CD4-positive, alpha-beta T cell treated with Interleukin-4 for 4 hours (primary cell): ENCODE measurements at places on chromosomes 13 and 19.

DNA sequence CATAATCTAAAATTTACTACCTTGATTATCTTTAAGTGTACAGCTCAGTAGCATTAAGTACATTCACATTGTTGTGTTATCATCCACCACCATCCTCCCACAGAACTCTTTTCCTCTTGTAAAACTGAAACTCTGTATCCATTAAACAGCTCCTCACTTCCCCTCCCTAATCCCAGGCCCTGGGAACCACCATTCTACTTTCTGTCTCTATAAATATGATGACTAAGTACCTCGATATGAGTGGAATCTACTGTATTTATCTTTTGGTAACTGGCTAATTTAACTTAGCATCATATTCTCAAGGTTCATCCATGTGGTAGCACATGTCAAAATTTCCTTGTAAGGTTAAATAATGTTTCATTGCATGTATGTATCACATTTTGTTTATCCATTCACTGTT, 49.0 kb upstream of the POMP start:
- DNase-seq: no peak

DNA sequence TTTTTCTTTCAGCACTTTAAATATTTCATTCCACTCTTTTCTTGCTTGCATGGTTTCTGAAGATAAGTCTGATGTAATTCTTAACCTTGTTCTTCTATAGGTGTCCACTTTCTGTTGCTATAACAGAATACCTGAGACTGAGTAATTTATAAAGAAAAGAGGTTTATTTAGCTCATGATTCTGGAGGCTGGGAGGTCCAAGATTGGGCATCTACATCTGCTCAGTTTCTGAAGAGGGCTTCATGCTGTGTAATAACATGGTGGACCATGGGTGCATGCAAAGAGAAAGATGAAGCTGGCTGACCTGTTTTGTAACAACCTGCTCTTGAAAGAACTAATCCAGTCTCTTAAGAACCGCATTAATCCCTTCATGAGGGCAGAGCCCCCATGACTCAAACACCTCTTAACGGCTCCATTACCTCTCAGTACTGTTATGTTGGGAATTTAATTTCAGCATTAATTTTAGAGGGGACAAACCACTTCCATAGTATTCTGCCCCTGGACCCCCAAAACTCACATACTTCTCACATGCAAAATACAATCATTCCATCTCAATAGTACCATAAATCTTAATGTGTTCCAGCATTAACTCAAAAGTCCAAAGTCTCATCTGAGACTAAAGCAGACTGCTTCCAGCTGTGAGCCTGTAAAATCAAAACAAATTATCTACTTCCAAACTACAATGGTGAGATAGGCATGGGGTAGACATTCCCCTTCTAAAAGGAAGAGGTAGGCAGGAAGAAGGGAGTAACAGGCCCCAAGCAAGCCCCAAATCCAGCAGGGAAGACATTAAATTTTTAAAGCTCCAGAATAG, 9.6 kb upstream of the FGF9 start:
- no peak for DNase-seq

DNA sequence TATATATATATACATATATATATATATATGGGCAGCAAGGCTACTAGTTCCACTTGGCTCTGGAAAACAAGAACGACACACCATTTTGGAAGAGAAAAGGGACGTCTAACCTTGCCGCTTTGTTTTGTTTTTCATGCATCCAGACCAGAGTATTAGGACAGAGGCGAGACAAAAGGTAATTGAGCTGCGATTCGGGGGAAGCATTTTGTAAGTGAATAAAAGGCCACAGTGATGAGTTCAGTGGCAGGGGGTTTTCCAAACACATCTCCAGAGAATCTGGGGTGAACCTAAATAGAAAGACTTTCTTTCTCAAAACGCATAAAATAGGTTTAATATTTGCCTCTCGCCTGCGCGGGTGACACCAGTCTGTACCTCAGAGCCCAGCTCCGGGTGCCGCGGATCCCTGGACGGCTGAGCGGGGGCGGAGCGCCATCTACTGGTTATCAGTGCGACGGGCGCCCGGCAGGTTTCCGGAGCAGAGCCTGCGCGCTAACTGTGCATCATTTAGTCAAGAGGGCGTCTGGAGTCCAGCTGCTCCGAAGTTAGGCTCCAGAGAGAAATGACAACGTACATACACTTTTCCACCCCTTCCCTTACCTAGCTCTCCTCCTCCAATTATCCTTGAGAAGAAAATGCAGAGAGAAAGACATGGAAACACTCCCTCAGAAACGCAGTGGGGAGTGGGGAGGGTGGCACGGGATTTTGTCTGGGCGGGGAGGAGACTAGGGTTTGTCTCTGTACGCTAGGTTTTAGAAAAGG, 262.3 kb downstream of the TBC1D4 start:
- peak; percentile 75 for DNase-seq

DNA sequence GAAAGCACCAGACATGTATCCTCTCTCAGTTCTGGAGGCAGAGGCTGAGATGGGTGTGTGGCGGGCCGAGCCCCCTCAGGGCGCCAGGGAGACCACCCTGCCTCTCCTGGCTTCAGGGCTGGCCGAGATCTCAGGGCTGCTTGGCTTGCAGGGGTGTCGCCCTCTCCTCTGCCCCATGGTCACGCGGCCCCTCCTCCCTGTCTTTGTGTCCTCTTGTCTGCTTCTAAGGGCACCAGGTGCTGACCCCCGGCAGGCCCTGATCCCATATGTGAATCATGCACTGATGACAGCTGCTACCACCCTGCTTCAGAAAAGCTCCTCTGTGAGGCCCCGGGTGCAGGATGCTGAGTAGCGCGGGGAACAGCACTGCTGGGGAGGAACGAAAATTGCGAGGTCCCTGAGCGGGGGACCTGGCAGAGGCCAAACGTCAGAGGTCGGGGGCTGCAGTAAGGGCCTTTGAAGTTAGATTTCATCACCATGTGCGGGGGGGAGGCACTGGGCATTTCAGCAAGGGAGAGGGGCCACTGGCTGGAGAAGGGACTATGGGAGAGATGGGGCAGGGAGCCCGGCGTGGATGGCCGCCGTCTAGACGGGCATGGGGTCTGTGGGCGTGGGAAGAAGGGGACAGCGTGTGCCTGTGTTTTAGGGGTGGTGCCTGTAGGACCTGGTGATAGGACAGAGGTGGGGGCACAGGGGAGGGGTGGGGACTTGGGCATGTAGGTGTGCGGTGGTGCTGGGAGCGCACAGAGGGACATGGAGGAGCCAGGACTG, 125.2 kb downstream of the KDM4B start:
- no peak for DNase-seq

GRCh38 chr19:5843295-5843927, 3.9 kb upstream of the FUT6 start:
- DNase-seq: no peak

DNA sequence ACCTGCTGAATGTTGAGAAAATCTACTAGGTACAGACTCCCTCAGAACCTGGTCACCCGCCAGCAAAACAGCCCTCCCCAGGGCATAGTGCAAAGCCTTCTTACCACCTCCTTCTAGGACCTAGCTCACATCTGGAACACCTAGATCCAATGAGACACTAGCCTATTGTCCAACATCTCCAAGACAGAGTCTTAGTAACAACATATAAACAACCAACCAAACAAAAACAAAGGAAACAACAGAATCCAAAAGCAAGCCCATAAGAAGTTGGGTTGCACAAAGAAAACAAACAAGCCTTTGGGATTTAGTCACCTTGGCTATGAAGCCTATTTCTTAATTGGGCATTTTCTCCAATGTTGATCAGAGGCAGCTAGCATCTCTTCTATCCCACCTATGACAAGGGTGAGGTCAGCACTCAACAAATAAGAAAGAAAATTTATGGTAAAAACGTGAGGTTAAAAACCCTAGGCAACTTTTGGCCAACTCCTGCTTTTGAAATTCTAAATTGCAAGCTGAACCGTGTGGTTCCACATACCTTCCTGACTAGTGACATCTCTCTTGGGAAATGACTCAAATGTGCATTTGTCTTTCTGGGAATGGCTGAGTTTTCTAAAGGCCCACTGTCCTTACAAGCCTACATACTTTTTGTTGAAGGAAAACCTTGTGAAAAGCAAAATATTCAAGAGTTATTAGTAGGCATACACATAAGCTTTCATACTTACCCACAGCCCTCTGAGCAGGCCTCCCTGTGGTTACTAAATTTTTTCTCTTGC, 66.7 kb downstream of the FAM216B start:
- DNase-seq: no peak

DNA sequence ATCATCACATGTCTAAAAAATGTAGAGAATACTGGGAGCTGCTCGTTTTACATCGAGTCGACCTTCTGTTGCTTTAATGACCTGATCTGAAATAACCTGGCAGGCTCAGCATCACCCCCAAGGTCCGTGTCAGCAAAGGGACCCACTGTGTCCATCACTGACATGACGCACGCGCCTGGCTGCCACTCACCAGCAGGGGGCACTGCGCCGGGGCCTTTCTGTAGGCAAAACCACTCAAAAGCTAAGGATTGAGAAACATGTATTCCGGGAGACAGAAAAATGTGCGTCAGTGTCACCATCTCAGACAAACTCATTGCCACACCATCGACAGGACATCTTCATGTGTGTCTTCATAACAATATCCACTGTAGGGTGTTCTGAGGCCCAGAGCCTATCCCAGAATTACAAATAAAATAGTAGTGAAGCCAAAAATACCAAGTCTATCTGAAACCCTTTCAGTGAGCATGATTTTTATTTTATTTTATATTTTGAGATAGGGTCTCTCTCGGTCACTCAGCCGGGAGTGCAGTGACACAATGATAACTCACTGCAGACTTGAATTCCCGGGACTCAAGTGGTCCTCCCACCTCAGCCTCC, 130.3 kb upstream of the LSM14A start:
- peak; percentile 56 for DNase-seq

DNA sequence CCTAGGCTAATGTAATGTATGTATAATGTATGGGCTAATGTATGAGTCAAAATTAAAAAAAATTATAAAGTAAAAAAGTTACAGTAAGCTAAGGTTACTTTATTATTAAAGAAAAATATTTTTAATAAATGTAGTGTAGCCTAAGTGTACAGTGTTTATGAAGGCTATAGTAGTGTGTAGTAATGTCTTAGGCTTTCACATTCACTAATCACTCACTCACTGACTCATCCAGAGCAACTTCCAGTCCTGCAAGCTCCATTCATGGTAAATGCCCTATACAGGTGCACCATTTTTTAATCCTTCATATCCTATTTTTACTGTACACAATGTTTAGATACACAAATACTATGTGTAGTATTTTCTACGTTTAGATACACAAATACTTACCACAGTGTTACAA, 1.8 kb upstream of the TMEM272 start:
- no peak for DNase-seq

GRCh38 chr19:46954993-46955812, 64.4 kb upstream of the NPAS1 start:
- peak; percentile 83 for DNase-seq

DNA sequence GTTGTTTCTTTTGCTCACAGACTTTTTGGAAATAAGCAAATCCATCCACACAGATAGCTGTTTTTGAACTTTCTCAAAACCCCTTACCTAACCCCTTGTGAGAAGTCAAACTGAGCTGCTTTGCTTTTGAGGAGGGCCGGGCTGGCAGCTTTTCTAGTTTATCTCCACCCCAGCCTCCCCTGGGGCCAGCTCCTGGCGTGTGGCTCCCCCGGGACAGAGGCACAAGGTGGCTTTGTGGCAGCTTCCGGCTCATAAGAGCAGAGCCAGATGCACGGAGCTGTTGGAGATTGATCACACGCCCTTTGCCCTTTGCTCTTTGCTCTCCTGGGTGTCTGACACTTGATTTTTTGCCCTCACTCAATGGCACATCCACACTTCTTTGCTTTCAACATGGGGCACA, 24.9 kb upstream of the RNF113B start:
- DNase-seq: no peak
